RWPE2 (cell line): ENCODE measurements at places on chromosomes 6 and 20.

DNA sequence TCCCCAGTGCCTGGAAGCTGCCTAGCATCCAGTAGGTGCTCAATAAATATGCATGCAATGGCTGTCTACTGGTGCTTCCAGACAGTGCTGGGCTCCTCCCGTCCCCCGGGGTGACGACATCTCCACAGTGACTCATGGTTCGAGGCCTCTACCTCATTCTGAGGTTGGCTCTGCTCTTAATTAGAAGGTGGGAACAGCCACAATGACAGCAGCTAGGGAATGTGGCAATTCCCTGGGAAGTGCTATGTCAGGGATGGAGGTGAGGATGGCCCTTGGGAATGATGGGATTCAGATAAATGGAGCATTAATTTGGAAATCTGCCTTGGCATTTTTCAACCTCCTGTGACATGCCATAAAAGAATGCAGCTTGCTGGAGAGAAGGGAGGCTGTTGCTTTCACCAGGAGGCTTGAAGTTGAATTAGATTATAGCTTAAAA, 43.5 kb upstream of the NFATC2 start:
- DNase-seq, result no peak

DNA sequence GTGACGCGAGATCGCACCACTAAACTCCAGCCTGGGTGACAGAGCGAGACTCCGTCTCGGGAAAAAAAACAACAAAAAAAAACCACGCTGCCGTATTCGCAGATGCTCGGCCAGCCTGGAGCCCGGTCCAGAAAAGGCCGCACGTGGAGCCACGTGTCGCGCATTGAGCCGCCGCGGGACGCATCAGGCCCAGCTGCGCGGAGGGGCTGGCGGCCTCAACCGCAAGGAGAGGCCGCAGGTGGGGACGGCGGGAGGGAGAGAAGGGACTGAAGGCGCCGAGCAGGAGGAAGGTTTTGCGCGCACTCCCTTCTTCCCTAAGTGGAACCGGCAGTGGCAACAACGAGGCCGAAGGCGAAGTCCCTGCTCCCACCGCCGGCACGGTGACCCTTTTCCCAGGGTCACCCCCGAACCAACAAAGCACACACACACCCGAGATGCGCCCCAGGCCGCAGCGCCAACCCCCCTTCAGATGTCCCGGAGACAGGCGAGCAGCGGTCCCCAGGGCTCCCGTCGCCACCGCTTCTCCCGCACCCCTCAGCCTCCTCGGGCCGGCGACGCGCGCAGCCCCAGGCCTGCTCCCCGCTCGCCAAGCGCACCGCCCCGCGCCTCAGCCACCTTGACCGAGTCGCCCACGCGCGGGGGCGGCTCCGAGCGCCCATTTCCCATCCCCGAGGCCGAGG, 681 bp downstream of the SYCP2 start:
- peak; percentile 86 for DNase-seq

- DNase-seq, result no peak
These were observed 925.9 kb upstream of the CITED2 start for GRCh38 chr6:140300331-140300730.

DNA sequence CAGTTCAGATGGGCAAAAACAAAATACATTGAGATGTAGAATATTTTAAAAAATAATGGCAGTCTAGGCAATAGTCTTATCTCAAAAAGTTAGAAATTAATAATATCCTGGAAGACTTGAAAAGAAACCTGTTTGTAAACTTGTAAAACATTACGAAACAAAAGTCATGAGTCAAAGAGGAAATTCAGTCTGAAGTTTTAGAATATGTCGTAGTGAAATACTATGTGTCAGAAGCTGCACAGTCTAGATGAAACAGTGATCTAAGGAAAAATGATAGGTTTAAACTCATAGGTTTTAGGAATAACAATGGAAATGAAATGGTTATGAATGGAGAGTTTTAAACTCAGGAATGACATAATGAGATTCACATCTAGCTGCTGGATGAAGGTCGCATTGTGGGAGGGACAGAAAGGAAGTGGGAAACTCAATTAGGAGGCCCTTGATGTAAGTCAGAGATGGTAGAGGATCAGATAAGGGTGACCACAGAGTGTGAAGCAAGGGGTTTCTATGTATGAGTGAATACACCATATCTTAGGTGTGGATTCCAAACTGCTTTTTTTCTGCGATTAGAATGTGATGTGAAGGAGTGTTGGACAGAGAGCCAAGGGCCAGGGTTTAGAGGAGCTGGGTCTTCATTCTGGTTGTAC, 2.8 kb downstream of the SNRPB2 start:
- no peak for DNase-seq

GRCh38 chr6:42702200-42702599, 20.2 kb downstream of the PRPH2 start:
- no peak for DNase-seq
